Activated CD4-positive, alpha-beta T cell treated with anti-CD3 and anti-CD28 coated beads, Interleukin-2, amount 50 U/mL, for 24 hours (primary cell): ENCODE measurements at places on chromosomes 11 and 22.
A peak's percentile ranks its signal among the peaks of the same experiment; 100 is the strongest.

DNA sequence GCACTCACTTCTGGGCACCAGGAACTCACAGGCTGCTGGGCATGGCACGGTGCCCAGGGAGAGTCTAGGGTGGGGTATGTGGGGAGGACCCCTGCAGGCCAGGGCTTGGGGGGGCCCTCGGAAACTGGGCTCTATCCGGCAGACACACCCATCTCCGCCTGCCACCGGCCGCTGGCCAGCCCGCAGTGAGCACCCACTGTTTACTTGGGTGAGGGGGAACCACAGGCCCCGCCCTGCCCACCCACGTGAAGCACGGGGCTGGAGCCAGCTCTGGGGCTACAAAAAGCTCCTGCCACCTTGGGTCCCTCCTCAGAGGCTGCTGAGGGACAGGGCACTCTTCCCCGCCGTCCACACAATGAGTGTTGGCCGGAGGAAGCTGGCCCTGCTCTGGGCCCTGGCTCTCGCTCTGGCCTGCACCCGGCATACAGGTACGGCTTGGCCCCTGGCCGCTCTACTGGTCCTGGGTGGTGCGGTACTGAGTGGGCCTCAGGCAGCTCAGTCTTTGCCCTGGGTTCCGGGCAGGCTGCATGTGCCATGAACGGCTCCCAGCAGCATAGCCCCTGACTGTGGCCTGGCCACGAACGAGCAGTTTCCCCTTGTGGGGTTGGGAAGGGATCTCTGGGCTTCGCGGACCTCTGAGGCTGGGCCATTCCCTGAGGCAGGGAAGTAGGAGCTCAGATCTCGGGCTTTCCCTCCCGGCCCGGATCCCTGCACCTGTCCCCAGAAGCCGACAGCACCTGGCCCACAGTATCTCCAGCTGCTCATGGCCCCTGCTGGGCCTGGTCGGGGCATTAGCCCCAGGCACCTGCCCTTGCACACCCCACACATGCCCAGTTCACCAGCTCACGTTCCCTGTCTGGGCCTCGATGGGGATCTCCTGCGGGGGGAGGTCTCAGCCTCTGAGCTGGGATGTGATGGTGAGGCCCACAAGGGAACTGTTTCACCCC, at the start of gene MUC5AC:
TSS of gene MUC5AC (plus strand) at position 309 of the 947 bp plus-strand sequence. CDS start at position 356, 47 bp downstream.
- no peak for DNase-seq

DNA sequence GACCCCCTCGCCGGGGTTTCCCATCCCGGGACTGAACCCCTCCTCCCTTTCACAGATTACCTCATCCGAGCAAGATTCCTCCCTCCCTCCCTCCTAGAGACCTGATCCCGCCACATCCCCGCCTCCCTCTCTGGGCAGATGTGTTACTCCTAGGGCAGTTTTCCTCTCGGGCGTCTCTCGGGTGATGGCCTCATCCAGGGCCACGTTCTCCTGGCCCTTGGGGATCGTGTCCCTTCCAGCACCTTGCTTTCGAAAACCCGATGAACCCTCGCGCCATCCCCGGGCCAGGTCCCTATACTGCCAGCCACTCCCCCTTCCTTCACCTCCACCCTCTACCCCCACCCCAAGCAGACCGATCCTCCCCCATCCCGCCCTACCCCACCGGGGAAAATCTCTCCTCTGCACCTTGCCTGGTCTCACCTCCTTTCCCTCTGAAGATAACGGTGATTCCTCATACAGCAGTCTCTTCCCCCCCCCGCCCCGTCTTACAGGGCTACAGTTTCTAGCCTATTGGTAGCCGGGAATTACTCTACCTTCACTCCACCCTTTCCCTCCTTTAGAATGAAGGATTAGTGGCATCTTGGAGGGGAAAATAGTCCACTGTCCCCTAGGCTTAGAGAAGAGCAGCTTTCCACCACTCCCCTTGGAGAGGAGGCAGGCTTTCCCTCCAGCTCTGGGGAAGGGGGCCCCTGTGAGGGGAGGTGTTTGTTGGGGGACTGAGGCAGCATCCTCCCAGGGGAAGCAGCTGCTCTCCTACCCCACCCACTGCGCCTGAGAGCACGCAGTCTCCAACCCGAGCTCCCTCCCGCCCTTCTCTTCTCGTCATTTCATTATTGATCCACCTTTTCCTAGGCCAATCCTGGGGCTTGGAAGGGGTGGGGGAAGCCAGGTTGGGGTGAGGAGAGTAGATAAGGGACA, 1.2 kb downstream of the KMT2A start:
- peak; percentile 33 for DNase-seq

- peak; percentile 57 for DNase-seq
Observed at GRCh38 chr22:22342697-22343580, 98.4 kb downstream of the VPREB1 start.

GRCh38 chr22:25389541-25389919, 170.1 kb downstream of the CRYBB2 start:
- no peak for DNase-seq

- DNase-seq = no peak
Observed at GRCh38 chr11:12693479-12694182, 19.4 kb downstream of the TEAD1 start.

- DNase-seq = no peak
Observed at GRCh38 chr11:17153757-17154156, 54.0 kb downstream of the PIK3C2A start.

- DNase-seq = no peak
Observed at GRCh38 chr11:22510010-22510409, 115.6 kb downstream of the FANCF start.

GRCh38 chr11:67090717-67091116, 28.3 kb upstream of the KDM2A start:
- no peak for DNase-seq

DNA sequence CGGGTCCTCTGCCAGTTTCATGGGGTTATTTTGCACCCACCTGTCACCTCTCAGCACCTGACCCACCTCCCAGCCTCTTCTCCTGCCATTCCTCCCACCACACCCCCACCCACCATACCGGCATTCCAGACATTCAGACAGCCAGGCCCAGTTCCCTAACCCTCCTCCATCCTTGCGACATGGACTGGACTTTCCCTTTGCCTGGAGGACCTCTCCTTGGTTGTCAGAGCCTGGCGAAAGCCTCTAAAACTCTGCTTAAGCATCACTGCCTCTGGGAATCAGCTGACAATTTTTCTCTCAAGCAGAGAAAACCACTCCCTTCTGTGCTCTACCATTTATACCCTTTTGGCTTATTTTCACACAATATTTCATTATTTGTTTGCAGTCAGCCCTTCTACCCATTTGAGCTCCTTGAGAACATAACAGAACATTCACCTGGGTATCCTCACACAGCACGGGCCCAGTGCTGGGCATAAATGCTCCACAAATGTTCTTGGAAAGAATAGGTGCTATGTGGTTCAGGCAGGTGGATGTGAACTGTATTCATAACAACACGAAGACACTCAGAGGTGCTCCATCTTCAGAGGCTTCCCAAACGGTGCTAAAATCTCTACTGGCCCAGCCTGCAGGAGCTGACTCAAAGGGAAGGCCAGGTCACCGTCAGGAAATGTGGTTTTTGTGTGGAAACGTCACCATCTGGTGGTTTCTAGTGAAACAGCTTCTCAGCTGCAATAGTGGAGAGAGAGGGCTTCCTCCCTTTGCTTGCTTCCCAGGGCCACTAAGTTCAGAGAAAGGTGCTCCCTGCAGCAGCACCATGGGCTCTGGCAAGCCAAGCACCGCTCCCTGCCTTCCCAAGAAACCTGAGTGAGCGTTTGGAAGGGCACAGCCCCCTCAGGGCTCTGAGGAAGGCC, 10.4 kb downstream of the SPATA19 start:
- no peak for DNase-seq

DNA sequence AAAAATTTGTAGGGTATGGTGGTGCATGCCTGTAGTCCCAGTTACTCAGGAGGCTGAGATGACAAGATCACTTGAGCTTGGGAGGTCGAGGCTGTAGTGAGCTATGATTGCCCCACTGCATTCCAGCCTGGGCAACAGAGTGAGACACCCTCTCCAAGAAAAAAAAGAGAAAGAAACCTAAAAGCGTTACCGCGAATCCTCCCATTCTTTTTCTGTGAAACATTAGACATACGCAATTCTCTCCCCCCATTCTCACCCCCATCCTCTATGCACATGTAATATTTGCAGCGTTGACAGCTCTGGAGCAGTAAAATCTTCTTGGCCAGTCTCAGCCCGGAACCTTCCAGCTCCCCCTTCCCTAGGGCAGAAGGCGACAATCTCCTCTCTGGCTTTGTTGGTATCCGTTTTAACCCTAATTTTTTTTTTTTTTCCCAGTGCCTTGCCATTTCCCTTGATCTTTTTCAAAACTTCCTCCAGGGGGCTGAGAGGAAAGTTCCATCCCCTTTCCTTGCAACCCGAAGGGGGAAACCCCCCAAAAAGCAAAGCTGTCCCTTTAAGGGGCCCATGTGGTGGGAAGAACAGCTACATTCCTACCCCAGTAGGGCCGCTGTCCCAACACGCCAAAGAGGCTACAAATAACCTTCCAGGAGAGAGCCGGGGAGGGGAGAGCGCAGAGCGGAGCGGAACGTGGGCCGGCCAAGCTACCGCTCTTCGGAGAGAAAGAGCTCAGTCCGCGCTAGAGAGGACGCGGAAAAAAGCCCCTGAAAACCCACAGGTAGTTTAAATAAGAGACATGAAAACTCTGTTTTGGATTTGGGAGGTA, 1.9 kb downstream of the LRP4 start:
- no peak for DNase-seq

DNA sequence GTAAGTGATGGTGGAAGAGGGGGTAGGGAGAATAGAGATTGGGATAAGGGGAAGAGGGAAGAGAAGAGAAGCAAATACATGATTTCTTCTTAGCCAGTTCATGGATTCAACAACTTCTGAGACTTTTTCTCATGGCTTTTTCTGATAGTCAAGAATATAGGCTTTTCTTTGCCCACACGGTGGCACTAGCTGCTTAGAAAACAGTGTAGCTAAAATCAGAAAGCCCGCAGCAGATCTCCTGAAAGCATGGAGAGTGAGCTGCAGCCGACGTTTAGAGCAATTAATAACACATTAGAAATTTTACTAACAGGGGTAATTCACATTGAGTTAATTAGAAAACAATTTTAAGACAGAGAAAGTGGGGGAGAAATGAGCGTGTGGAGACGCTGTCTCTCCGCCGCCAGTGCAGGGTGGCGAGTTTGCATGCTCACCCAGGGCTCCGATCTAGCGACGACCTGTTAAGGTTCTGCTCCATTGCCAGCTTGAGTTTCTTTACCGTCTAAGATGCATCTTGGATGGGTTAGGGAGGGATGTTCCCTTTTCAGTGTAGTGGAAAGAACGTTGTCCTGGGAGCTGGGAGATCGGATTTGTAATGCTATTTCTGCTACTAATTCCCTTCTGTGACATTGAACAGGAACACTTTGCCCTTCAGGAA, 3.3 kb upstream of the RAG1 start:
- DNase-seq = no peak

GRCh38 chr11:91795139-91795887, 429.3 kb upstream of the FAT3 start:
- no peak for DNase-seq

DNA sequence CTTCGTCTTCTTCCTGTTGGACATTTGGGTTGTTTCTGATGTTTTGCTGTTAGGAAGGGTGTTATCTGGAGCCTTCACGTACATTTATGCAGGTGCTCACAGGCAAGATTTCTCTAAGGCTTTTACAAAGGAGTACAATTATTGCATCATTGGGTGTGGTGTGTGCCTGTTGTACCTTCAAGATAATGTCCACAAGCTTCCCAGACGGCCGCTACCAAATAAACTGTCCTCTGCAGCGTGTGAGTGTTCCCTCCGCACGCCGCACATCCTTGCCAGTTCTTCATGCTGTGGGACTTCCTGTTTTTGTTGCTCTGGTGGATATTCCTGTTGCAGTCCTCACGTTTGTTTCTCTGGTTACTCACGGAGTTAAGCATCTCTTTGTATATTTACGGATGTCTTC, 133.3 kb downstream of the TBC1D22A start:
- no peak for DNase-seq
